ENCODE measurements at places on chromosomes 5 and 9.
A peak's percentile ranks its signal among the peaks of the same experiment; 100 is the strongest.

- no peak for DNase-seq
Measured at GRCh38 chr5:97840643-97841042, 657.6 kb upstream of the RIOK2 start.

GRCh38 chr9:31323726-31324444, 1060.6 kb upstream of the ACO1 start:
- no peak for DNase-seq

- DNase-seq, result no peak
Measured at GRCh38 chr5:36181774-36182173, 29.9 kb downstream of the SKP2 start.

GRCh38 chr9:122200960-122201595, 27.7 kb downstream of the LHX6 start:
- no peak for DNase-seq

- no peak for DNase-seq
Measured at GRCh38 chr5:54959673-54960418, 25.5 kb downstream of the ESM1 start.

GRCh38 chr5:11126844-11127243, 365.8 kb upstream of the DAP start:
- DNase-seq, result no peak

DNA sequence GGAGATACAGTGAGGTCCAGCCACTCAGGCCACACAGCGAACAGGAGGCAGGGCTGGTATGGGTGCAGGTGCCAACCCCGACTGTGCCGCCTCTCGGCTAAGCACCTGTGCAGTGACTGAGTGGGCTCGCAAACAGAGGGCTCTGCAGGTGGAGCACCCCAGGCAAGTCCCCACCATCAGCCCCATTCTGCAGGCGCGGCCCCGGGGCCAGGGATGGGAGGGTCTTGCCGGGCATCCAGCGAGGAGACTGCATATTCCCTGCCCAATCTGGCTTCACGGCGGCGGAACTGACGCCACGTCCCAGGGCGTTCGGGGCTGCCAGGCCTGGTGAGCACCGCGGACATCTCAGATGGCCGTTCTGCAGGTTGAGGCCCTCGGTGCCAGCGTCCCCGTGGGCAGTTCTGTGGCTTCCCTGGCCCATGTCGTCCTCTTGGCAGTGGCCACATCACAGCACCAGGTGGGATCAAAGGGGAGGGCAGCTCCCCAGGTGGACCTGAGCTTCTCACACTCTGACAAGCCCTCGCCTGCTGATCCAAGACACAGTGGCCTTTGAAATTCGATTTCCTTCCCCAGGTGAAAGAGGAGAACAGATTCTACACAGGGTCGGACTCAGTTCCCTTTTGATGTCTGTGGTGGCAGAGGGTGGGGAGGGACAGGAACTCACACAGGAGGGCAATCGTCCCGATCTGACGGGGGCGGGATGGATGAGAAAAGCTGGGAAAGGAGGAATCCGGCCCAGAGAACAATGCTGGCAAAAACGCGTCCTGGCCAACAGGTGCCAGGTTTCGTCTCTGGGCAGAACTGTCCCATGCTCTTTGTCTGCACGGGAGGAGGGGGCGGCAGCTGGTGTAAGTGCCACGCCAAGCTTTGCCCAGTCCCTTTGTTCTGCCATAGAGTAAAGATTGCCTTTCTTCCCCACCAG, 18.8 kb downstream of the DBH start:
- no peak for DNase-seq

- DNase-seq, result no peak
Measured at GRCh38 chr9:109026306-109026705, 13.0 kb upstream of the CTNNAL1 start.

GRCh38 chr5:135705141-135705631, 126.4 kb upstream of the CXCL14 start:
- no peak for DNase-seq

DNA sequence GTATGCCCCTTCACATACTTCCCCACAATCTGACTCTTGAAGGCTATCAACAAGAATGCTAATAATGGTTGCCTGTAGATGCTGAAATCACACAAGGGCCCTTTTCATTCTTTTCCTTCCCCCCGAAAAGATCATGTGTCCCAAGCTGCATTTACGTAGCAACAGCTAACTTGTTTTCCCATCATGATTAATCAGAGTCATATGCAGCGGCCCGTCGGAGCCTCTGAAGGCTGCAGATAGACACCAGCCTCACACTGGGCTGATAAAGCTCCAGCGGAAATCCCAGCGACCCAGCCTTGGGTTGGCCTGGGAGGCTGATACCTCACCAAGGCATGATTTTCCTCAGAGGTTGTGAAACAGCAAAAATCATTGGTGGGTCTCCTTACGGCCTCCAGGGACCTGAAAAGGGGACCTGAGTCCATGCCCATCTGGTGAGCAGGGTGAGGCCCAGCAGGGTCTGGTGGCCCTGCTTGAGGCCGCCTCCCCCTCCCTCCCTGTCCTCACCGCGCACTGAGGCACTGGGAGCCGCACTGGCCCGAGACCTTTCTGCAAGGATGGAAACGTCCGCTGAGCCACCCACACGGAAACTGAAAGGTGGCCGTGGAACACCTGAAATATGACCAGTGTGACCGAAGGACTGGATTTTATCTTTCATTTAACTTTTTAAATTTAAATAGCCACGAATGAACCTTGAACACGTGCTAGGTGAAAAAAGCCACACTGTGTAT, 114.2 kb upstream of the PHYKPL start:
- no peak for DNase-seq

- no peak for DNase-seq
Measured at GRCh38 chr5:8827696-8828095, 718.2 kb downstream of the SEMA5A start.

- peak; percentile 65 for DNase-seq
Measured at GRCh38 chr9:127921557-127922120, 4.8 kb upstream of the ST6GALNAC4 start.

DNA sequence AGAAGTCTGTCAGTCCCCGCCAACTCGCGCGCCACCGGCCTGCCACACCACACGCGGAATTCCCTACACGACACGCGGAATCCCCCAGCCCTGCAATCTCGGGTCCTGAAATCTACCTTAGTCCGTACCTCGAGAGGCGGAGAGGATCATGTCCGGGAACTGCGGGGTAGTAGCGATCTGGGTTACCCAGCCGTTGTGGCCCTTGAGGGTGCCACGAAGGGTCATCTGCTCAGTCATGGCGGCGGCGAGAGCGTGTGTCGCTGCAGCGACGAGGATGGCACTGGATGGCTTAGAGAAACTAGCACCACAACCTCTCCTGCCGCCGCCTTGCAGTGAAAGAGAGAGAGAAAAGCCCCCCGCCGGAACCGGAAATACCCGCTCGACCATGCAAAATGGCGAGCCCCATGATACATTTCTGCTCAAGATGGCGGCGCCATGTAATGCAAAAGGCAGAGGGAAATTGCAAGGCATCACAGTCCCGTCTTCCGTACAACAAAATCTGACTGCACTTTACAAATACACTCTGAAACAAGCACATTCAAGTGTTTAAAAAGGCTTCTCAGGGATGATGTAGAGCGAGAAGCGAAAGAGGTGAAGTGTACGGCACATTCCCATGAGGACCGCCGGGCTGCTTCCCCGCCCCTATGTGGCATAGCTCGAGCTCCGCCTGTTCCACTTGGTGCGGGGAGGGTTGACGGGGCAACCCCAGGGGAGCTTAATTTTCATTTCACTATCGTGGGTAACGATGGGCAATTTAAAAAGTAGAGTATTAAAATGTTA, at the start of gene RACK1:
RACK1 (minus strand) TSS at position 343 of the 780 bp plus-strand sequence; CDS start at position 237, 106 bp downstream.
- peak; percentile 81 for DNase-seq

DNA sequence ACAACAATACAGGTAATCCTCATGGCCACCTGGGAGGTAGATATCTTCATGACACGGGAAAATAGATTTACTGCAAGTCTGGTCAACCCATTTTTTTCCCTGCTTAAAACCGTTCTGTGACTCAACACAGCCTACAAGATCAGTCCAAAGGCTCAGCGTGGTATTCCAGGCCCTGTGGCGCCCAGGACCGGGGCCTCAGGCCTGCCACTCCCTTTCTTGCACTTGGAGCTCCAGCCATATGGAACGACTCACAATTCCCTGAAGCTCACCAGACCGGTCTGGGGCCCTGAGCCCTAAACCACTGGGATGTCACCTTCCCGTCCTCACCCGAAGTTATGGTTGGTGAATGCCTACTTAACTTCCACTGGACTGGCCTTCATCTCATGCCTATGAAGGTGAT, 6.5 kb upstream of the MLANA start:
- no peak for DNase-seq

DNA sequence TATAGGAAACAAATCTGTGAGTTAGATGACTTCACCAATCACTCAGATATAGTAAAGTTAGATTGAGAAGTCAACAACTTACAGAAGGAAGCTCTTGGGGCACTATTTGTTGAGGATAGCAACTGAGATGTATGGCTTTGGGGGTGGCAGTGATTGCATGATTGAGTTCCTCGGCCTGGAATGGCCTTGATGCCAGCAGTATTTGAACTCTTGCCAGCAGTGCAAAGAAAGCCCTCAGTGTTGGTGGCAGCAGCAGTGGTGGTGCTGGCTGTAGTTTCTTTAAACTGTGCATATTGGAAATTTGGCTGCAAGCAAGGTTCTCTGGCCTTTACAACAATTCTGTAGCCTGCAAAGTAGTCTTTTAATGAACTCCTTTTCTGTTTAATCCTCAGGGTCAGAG, 41.4 kb upstream of the PJA2 start:
- no peak for DNase-seq

DNA sequence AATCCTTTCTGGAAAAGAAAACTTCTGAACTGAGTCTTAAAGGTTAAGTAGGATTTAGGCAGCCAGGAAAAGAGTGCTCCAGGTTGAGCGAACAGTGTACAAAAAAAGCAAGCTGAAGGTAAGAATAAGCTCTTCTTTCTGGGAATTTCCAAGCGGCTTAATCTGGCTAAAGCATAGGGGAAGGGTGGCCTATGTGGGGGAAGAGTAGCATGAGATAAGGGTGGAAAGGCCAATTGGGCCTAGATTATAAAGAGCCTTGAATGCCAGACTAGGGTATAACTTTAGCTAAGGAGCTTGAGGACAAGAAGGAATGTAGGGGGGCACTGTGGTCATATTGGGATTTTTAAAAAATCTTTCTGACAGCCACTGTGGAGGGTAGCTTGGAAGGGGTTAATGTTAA, 37.3 kb upstream of the NR5A1 start:
- DNase-seq, result no peak

DNA sequence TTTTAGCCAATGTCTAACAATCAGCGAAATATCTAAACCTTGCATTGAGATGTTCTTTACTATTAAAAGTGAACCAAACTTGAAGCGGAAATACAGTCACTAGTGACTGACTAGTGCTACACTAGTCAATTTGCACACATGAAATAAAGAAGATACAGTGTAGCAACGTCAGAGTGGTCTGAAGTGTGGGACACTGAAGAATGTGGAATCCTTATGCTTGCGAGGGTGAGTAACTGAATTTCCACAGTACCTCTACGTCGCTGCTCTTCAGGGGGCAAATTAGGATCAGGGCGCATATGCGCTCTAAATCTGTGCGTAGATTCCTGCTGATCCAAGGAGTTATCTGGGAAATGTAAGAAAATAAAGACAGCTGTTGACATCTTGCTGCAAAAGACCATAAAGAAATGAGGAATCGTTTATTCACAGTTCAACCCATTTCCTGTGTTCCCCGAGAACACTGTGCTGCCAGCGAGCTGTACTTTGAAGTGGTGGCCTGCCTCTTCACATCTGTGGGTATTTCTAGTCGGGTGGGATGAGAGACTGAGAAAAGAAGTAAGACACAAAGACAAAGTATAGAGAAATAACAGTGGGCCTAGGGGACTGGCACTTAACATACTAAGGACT, 39.8 kb upstream of the FLT4 start:
- DNase-seq, result no peak

- no peak for DNase-seq
Measured at GRCh38 chr5:522899-523440, 1.3 kb downstream of the SLC9A3 start.

DNA sequence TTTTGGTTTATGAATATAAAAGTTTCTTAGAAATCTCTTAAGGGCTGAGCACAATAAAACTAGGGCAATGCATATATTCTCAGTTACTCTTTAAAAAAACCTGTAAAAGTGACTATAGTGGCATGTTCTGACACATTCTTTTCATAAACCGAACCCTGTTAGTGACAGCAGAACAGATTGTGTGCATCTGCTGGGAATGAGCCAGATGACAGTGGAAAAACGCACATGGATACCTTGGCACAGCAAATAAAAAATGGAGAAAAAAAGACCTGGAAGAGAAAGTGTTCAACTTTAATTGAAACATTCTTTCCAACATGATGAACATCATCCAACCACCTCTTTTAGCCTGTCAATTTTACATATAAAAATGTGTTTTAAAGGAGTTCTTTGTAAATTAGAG, 12.7 kb downstream of the MEF2C start:
- no peak for DNase-seq

DNA sequence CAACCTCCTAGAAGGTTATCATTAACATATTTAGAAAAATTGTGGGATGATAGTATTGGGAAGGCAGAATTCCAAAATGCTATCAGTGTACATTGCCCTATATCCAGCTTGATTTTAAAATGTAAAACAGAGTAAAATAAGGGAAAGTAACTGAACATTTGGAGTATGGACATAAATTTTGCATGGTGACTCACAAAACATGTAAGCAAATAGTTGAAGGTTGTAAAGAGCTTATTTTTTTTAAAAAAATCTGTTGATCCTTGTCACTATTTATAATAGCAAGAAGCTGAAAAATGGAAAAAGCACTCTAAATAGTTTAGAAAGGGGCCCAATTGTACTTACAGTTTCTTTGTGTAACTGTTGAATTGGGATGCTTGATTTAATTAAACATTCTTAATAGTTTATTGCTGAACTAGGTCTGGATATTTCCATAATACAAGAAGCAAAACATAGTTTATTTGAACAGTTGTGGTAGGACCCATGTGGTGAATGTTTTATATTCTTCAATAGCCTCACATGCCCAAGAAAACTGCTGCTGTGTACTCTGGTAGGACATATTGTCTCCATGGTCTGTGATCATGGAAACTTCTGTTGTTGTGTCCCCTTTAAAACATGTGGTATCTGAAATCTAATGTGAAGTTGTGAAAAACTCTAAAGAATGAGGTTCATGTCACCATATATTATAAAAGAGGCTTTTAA, 82.4 kb downstream of the NNT start:
- DNase-seq, result no peak

DNA sequence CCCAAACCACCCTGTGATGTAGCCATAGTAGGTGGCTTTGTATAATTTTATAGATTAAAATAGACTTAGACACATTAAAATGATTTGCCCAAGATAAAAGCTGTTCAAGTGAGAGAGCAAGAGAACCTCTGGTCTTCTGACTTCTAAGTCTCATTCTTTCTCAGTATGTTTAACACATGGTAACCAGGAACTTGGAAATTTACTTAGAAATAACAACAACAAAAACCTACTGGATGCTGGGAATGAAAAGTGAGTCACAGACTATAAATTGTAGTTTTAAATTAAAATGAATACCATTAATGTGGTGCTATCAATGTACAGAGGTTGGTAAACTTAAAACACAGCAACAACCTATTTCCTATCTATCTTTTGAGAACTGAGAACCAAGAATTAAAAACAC, 30.4 kb downstream of the HMGCR start:
- DNase-seq, result no peak

Measured in stimulated activated CD8-positive, alpha-beta memory T cell treated with anti-CD3 and anti-CD28 coated beads, Interleukin-15, amount 100 ng/mL, for 1 hour (primary cell).